ENCODE measurements at places on chromosomes 12 and 14. TPM values are rescaled to one million over a fixed set of nuclear protein-coding genes. Genes with fewer than 3 reads are reported as not detected.

DNA sequence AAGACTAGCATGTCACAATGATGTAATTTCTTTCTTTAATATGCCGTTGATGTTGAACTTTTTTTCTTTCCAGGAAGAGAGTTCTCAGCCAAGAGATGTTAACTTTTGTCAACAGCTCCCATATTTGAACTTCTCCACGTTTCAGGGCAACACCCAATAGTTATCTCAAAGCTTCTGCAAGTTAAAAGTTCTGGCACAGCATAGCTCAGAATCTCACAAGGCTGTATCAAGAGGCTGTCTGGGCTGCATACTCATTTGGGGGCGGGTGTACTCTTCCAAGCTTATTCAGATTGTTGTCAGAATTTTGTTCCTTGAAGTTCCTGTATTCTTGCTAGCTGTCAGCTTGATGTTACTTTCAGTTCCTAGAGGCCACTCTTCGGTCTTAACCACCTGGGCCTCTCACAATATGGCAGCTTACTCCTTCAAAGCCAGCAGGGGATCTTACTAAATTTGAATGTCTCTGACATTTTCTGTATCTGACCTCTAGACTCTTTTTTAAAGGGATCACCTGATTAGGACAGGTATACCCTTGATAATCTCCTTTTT lies 38.9 kb downstream of the KCNC2 start:
- no peak overlapping the region for H3K4me3 ChIP-seq
- no peak for DNase-seq
- no peak overlapping the region for H3K27ac ChIP-seq
- no peaks in the 10 kb centered on the region for H3K36me3 ChIP-seq
- H3K4me1 ChIP-seq, result no peaks in the 10 kb centered on the region

DNA sequence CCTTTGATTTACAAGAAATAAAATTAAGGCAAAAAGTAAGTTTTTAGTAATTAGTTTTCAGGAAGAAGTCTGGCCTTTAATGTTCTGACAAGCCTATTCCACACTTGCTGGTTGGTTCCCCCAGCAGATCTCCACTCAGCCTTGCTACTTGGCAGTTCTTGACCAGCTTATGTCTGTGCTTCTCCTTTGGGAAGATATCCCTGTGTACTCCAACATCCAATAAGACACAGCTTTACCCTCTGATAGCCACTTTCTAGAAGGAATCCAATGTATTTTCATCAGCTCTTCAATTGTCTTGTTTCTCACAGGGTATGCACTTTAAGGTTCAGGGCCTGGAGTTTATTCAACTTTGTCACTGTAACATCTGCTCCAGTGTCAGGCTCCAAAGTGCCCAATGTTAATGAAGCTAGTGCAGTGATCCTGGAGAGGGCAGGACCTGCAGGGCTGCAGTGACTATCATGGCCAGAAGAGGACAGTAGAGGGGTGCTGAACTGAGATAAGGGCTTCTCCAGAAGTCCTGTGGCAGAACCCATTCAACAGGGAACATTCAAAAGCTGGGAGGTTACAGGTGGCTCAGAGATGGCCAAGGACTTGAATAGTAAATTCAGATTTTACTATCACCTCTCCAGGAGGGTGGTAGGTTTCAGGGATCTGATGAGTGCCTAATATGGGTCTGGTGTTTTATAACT lies 22.9 kb downstream of the JKAMP start:
- no peak overlapping the region for H3K4me3 ChIP-seq
- H3K27me3 ChIP-seq, result no peaks in the 10 kb centered on the region
- peak; percentile 55 for DNase-seq
- H3K27ac ChIP-seq, result no peak overlapping the region
- no peaks in the 10 kb centered on the region for H3K4me1 ChIP-seq

GRCh38 chr14:60241091-60241490 lies 7.9 kb upstream of the PPM1A start:
- H3K27me3 ChIP-seq, result no peaks in the 10 kb centered on the region
- H3K36me3 ChIP-seq, result no peaks in the 10 kb centered on the region
- no peaks in the 10 kb centered on the region for H3K4me1 ChIP-seq
- H3K4me3 ChIP-seq, result no peak overlapping the region

DNA sequence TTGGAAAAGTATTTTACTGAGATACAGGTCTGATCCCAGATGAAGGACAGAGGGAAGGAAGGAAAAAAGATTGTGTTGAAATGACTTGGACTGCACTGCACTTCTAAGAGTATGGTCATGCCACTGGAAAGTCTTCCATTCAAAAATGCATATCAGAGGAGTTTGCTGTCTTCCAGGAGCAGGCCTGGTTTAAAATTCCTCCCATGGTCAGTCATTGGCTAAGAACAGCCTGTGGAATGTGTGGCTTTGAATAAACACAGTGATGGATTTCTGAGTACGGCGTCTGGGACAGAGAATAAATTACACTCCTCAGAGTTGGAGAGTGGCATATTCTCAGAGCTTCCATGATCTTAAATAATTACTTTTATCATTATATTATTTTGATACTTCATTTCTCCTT lies 245.8 kb upstream of the PDZRN4 start:
- H3K4me3 ChIP-seq, result no peak overlapping the region
- H3K4me1 ChIP-seq, result no peaks in the 10 kb centered on the region
- H3K36me3 ChIP-seq, result no peaks in the 10 kb centered on the region
- DNase-seq, result no peak
- H3K27me3 ChIP-seq, result no peaks in the 10 kb centered on the region

The MYG1 gene
- total RNA-seq, result 77.4 TPM

The ACSM4 gene
- total RNA-seq, result not detected

All from Panc1 (cell line).